ENCODE measurements at places on chromosomes 6 and 20.

GRCh38 chr20:890666-891057 is 25.5 kb downstream of the ANGPT4 start:
- no peak for DNase-seq

DNA sequence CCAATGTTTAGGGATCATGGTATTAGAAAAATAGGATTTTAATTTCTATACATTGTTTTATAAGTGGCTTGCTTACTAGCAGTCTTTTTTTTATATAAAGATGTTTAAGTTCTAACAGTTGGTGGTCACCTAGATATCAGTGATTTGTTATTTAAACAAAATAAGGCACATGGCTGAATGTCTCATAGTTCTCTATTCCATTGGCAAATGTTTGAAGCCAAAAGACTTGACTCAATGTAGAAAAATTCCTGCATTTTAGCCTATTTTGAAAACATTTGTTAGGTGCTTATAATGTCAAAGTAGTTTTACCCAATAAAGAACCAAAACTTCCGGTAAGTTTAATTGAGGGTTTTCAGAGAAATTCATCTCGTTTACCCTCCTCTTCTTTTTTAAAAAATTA is 26.8 kb downstream of the MAPK14 start:
- DNase-seq: no peak

- DNase-seq: no peak
Measured at GRCh38 chr6:81988446-81988845, 236.0 kb upstream of the TENT5A start.

DNA sequence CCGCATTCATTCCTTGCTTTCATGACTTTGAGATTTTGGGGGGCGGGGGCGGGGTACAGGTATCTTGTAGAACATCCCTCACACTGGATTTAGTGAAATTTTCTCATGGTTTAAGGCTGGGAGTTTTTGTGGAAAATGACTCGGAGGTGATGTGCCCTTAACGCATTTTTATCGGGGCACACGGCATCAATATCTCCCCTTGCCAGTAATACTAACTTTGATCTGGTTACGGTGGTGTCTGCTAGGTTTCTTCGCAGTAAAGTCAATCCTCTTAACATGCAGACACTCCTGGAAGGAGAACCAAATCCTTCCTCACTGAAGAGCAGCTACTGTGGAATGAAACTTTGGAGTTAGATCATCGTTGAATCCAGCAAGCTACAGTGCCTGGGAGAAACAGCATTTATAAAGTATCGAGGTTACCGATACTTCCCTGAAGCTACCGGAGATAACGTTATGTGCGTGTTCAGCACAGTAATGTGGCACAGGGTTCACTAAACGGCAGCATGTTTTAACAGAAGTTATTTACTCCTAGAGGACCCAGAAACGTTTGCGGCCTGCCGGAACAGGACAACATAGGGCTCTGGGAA is 1.2 kb upstream of the DYNLRB1 start:
- peak; percentile 59 for DNase-seq

DNA sequence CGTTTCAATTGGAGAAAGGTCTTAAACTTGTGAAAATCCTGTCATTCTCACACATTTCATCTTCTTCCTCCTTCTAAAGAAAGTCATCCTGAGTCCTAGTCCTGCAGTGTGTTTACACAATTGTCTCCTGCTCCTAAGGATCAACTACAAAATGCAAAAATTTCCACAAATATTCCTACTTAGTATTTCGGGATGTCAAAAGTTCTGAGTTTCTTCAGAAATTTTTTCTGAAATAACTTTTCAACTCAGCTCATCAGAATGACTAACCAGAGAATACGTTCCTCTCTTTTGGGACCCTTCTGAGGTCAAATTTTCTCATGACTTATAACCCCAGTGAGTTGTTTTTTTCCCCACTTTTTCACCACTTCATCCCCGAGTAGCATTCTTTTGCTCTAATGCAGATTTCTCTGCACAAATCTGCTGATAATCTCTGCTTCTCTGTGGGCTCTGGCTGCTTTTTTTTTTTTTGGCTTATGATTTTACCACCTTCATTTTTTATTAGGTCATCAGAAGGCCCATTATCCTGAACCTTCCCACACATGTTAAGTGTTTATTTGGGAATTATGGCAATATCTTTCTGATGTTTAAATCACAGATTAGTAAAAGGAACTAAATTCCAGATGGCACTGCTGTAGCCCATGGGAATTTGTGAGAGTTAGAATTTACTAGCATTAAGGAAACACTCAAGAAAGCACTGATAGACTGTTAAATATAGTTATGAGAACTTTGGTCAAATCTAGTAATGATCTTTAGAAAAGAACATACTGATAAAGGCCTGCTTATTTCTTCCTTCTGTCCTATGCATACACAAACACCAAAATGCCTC is 41.4 kb downstream of the MAP3K5 start:
- no peak for DNase-seq

DNA sequence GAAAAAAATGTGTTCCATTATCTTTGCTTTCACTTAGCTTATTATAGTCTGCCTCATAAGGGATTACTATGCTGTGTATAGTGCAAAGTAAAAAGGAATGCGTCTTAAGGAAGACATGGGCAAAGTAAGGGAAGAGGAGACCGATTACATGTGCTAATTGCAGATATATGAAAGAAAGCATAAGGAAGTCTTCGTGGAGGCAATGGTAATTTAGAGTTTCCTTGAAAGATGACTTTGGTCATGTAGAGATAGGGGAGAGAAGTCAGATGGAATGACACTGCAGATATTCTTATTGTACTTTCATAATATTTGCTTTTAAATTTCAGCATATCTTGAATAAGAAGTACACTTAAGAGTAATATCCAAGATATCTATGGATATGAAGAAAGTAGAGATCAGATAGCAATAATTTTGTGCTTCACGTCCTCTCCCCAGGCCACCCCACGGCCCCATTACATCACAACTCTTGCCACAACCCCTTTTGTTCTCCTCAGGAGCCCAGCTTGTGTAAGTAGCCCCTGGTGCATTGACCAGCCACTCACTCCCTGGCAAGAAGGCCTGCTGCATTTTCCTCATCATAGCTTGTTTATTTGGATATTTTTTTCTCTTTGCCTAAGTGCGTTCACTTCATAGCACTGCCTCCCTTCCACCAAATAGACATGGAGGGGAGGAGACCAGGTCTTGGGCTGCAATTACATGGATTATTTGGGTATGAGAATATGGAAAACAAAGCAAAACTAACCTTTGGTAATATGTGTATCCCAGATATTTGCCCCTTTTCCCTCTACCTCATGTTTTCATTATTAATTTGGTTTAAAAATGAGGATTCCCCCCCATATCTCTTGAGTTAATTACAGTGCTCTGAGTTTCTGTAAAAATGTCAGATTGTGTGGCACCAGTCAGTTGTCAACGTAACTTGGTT is 30.7 kb upstream of the COL10A1 start:
- DNase-seq: no peak

DNA sequence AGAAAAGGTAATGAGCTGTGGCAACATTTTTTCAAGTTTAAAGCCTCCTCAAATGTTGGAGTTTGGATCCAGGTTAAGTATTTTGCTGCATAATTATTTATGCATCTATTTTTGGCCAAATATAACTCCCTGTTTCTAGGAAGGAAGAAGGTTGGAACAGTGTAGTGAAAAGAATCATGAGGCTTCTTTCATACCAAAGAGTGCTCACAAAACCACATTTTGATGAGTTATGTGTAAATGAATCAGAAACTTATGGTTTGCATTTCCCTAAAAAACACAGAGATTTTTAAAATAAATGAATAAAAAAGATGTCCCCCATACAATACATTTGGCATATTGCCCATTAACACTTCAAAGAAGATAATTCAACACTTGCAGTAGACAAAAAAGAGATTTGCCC is 246.9 kb upstream of the PRDM1 start:
- DNase-seq: no peak

GRCh38 chr20:3045042-3045815 is 623 bp upstream of the MRPS26 start:
- DNase-seq: no peak

DNA sequence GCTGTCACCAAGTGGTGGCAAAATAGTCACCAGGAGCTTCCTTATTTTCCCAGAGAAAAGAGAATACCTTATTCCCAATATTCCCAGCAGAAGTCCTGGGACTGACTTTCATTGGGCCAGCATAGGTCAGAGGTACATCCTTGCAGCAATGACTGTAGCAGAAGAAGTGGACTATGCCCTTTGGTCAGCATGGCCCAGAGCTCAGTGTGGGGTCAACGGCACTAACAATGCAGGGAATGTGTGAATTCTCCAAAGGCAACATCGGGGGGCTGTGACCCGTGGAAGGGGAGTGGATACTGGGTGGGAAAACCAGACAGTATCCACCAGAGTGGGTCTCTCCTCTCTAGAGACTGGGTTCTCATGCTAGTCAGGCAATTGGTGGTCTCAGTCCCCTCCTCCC is 15.6 kb upstream of the LBP start:
- DNase-seq: no peak
